ENCODE measurements at places on chromosomes 5 and 9.

GRCh38 chr5:154568589-154568988 lies 90.6 kb upstream of the HAND1 start:
- no peak for DNase-seq

- no peak for DNase-seq
Measured at GRCh38 chr5:2569774-2570542, 181.5 kb downstream of the IRX2 start.

- DNase-seq, result no peak
Measured at GRCh38 chr5:68379275-68380036, 163.9 kb downstream of the PIK3R1 start.

DNA sequence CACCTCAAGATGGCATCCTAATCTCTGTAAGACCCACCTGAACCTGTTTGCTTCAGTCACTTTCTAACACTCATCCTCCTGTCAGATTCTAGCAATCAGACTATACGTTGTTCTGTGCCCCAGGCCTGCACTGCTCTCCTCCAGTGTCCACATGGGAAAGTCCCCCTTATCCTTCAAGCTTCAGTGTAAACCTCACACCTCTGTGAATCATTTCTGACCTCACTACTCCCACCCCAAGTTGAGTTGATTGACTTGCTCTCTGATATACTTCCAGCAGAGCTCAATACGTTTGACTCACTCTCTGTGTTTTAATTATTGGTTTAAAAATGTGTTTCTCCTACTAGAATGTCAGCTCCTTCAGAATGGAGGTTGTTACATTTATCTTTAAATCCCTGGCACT lies 240.2 kb downstream of the FBXL17 start:
- DNase-seq, result no peak

- no peak for DNase-seq
Measured at GRCh38 chr5:112973036-112973435, 3.6 kb upstream of the DCP2 start.

DNA sequence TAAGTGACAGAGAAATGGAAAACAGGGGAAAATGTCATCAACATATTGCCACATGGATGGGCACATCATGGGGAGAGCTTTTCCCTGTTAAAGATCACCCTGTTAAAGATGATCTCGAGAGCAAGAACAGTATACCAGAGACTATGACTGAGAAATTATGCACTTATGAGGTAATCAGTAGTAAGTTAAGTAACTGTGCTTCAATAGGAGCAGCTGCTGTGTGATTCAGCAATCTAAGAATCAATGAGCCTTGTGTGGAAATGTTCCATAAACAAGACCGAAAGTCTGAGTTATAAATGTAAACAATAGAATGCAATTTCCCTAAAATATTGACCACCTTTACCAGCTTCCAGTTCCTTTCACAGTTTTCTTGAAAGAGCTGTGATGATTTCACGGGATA lies 582.3 kb downstream of the CAAP1 start:
- DNase-seq, result no peak

DNA sequence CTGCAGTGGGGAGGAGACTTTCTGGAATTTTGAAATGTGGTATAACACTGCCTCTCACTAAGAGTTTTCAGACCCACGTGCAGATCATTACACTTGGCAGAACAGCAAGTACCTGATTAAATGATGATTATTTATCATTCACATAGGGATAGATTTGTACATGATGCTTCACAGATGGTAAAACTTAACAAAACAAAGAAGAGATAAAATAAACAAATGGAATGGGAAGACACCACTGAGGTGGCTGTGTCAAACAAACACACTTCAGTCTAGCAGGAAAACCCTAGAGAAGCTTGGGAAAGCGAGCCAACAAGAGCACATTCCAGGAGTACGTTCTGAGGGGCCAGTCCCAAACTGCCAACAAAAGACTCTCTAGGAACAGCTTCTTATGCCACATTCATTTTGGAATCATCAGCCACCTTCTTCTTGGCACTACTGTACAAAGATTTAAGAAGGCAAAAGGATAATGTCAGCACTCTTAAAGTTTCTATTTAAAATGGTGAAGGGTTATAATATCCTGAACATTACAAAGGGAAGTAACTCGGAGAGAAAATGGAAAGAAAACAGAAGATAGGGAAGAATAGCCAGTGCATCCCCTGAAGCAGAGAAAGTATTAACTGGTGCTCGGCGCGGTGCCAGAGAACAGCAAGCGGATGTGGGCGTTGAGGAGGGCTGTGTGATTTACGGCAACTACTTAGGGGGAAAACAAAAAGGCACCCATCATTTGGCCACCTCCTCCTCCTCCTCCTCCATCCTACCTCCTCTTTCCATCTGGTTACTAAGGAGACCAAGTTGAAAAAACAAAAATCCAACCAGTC lies 1.6 kb downstream of the MED27 start:
- no peak for DNase-seq

DNA sequence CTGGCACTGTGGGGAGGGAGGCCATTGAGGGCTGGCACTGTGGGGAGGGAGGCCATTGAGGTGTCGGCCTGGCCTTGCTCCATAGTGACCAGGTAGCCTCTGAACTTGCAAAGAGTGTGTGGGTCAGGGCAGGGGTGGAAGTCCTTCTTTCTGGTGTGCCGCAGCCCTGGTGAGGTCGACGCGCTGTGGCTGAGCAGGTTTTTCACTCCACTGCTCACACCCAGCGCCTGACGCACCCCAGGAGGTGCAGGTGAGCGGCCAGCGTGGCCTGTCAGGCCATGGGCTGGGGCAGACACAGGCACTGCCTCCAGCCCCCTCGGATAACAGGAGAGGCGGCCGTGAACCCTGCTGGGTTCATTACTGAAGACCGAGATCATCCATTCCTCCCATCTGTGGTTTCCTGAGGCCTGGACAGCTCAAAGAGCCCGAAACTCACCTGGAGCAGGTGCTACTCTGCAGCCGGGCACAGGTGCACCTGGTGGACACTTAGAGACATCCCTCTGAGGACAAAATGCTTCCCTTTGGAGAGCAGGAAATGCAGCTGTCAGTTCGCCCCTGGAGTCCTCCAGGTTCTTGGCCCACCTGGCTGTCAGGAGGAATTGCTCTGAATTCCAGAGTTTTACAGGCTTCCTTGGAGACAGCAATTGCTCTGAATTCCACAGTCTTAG lies 32.4 kb downstream of the LHX3 start:
- DNase-seq, result no peak

DNA sequence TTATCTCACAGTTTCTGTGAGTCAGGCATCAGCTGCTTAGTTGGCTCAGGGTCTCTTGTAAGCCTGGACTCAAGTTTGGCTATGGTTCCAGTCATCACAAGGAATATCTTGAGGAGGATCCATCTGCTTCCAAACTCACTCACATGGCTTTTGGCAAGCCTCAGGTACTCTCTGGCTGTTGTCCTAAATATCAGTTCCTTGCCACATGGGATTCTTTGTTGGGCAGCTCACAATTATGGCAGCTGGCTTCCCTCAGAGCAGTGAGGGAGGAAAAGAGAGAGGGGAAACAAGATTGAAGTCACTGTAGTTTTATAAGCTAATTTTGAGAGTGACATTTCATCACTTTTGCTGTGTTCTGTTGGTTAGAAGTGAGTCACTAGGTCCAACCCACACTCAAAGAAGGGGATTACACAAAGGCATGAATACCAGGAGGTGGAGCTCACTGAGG lies 144.5 kb downstream of the GCNT1 start:
- DNase-seq, result no peak

GRCh38 chr9:127139775-127140174 lies 17.3 kb upstream of the ANGPTL2 start:
- no peak for DNase-seq

- no peak for DNase-seq
Measured at GRCh38 chr5:88677943-88678769, 204.8 kb downstream of the MEF2C start.

DNA sequence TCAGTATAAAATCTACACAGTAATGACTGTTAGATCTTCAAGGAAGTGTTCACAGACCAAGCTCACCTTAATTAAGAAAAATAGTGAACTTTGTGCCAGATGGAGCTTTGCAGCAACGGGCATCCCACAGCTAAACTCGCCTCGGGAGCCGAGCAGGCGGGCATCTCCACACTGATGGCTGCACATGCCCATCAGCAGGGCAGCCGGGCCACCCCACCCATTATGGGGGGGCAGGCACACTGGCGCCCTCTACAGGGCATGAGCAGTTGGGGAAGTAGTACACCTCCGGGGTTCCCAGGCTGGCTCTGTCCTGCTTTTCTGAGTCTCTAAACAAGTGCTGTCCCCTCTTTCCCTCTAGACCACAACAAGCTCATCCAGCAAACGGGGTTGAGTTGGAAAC lies 21.6 kb downstream of the ANKS6 start:
- DNase-seq, result no peak

DNA sequence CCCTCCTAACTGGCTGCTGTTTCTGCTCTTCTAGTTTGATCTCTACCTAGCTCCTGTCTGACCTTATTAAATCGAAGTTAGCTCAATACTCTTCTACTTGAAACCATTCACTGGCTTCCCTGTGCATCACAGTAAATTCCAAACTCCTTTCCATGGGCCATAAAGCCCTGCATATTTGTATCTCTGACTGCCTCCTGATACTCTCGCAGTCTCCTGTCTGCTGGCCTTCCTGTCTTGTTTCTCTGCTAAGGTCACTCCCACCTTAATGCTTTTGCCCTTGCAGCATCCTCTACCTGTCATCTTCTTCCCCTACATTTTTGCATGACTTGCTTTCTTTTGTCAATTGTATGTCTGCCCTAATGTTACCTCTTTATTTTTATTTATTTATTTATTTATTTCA lies 44.8 kb downstream of the SNCAIP start:
- no peak for DNase-seq

DNA sequence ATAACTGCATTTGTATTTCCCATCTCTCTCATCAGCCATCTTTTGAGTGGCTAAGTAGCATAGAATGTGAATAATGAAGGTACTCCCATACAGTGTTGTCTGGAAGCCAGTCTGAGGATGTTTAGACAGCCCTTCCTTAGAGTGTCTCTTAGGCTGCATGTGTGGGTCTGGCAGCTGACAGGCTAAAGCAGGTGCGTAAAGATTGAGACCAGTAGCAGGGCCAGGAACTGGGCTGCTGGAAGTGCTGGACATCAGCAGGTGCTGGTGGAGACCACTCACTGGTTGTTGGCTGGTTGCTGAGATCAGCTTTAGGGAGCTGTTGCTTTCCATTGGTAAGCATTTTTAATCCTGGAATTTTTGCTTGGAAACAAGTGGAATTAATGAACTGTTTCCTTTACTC lies 197.5 kb downstream of the PCSK5 start:
- no peak for DNase-seq

DNA sequence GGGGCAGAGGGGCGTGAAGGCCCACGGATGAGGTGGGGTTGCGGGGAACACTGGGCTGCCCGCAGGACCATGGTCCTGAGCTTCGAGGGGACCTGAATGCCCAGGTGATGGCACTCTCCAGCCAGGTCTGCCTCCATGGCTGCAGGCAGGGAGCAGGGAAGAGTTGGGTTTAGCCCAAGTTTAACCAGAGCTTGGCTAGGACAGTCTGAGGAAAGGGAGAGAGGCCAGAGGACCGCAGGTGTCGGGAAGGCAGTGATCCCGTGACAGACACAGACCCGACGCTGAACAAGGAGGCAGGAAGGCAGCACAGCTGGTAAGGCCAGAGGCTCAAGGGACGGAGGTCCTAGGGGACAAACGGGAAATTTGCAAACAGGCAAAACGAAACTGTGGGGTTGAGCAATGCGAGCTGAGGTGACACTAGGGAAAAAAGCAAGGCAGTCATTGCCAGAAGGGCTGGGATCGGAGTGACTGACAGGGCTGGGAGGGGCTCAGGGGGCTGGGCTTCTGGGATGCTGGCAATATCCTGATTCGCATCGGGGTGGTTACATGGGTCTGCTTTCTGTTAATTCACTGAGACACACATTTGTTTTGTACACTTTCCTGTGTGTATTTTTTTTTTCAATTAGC lies 25.0 kb downstream of the ARPC5L start:
- DNase-seq, result no peak

- no peak for DNase-seq
Measured at GRCh38 chr5:58405175-58405574, 54.7 kb downstream of the PLK2 start.

DNA sequence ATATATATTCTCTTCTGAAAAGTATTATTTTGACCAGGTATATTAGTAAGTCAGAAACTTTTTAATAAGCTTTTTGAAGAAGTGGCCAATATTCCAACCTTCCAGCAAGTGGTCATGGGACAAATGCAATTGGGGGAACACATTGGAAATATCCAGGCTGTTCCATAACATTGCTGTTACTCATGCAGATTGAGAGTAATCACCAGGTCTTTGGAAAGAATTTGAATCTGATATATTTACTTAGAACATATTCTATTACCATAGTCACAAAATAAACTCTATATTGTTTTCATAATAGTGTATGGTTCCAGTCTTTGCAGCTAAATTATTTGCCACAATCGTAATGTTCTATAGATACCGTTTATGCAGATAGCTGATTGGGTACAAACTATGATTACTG lies 102.8 kb downstream of the TAF11L14 start:
- no peak for DNase-seq

- DNase-seq, result no peak
Measured at GRCh38 chr5:96330530-96331140, 102.4 kb downstream of the PCSK1 start.

GRCh38 chr9:136275655-136276429 lies 28.1 kb downstream of the CCDC187 start:
- no peak for DNase-seq

GRCh38 chr5:18850216-18850615 lies 1137.8 kb downstream of the CDH18 start:
- no peak for DNase-seq

GRCh38 chr9:99015890-99016289 lies 72.2 kb downstream of the COL15A1 start:
- no peak for DNase-seq

- DNase-seq, result no peak
Measured at GRCh38 chr9:112140936-112141335, 34.2 kb downstream of the SUSD1 start.

DNA sequence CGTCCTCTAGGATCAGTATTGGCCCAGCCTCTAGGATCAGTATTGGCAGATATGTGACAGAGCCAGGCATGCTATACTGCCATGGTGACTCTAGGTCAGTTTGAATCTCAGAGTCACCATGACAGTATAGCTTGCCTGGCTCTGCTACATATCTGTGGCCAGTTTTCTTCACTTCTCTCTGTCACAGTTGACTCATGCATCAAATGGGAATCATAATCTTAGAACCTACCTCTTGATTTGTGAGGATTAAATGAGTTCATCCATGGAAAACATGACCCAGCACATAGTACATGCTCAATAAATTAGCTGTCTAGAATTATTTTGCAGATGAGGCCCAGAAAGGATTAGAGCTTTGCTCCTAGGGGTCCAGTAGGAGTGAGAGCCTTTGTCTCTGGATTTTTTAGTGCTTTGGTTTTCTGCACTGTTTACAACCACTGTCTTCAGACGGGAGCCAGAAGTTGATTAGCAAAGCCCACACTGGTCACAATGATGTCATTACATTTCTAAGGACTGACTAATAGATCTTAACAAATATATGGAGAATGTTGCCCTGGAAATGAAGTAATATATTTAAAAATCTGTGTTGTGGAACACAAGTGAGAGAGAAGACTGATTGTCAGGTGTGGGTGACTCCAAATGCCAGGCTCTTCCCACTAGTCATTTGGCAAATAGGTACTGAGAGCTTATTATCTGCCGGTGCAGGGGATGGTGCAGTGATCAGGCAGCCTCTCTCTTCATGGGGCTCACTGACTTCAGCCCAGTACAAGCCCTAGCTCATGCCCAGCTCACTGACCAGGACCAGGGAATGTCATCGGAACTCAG lies 76.0 kb downstream of the COL15A1 start:
- DNase-seq, result no peak

- no peak for DNase-seq
Measured at GRCh38 chr5:57207681-57208080, 33.8 kb downstream of the GPBP1 start.

- DNase-seq, result no peak
Measured at GRCh38 chr9:112032009-112032408, 135.4 kb downstream of the UGCG start.

- no peak for DNase-seq
Measured at GRCh38 chr9:75041041-75041440, 12.9 kb upstream of the CARNMT1 start.

Measured in amygdala (tissue), 56 donors.